ENCODE measurements at places on chromosomes 2 and 18. TPM values are rescaled to one million over a fixed set of nuclear protein-coding genes. Genes with fewer than 3 reads are reported as not detected.
A peak's percentile ranks its signal among the peaks of the same experiment; 100 is the strongest.

GRCh38 chr2:11129598-11130449 lies 25.4 kb upstream of the SLC66A3 start:
- DNase-seq: peak; percentile 27
- peak overlapping the region; percentile 39 for H3K4me3 ChIP-seq
- no peak overlapping the region for H3K27ac ChIP-seq
- peaks cover 11% of the 10 kb centered on the region for H3K4me1 ChIP-seq
- H3K36me3 ChIP-seq: no peaks in the 10 kb centered on the region
- no peaks in the 10 kb centered on the region for H3K27me3 ChIP-seq

- H3K27me3 ChIP-seq: no peaks in the 10 kb centered on the region
- no peak for DNase-seq
- H3K27ac ChIP-seq: peak overlapping the region; percentile 38
Measured at GRCh38 chr2:174762464-174762863, 1.8 kb downstream of the CHRNA1 start.

- no peak overlapping the region for H3K27ac ChIP-seq
- H3K4me3 ChIP-seq: no peak overlapping the region
- H3K36me3 ChIP-seq: no peaks in the 10 kb centered on the region
- H3K27me3 ChIP-seq: no peaks in the 10 kb centered on the region
- no peak for DNase-seq
Measured at GRCh38 chr2:207819021-207819797, 49.5 kb upstream of the FZD5 start.

DNA sequence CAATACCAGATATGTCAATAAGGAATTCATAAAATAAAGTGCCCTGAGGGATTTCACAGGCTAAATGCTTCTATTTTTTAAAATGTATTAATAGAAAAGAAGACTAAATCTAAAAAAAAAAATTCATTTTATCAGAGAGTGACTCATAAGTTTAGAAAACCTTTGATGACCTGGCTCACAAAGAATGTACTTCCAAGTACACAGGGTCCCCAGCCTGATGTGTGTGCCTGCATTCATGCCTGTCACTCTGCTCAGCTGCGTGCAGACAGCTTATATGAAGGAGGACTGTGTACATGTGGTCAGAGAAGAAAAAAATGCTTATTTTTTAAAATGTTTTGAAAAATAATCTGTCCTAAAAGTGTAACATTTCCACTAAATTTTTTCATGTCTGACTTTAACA lies 3.0 kb upstream of the CPS1 start:
- no peak overlapping the region for H3K4me3 ChIP-seq
- no peaks in the 10 kb centered on the region for H3K27me3 ChIP-seq
- no peaks in the 10 kb centered on the region for H3K36me3 ChIP-seq
- H3K27ac ChIP-seq: no peak overlapping the region
- peaks cover 3% of the 10 kb centered on the region for H3K4me1 ChIP-seq

DNA sequence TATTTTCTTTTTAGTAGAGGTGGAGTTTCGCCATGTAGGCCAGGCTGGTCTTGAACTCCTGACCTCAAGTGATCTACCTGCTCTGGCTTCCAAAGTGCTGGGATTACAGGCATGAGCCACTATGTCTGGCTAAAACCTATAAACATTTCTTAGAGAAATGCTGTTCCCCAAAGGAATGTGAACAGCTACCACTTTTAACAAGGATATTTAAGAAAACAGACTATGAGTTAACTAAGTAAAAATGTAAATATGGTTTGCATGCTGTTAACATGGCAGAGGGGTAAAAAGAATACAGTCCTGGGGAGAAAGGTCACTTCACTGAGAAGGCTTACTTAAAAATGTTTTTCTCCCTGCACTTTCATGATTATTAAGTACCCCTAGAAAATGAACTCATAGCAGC lies 57.1 kb downstream of the SLC16A14 start:
- no peak overlapping the region for H3K4me3 ChIP-seq
- H3K36me3 ChIP-seq: no peaks in the 10 kb centered on the region
- no peak overlapping the region for H3K27ac ChIP-seq
- peak; percentile 57 for DNase-seq
- no peaks in the 10 kb centered on the region for H3K27me3 ChIP-seq

GRCh38 chr18:6729247-6730091 lies at the start of gene ARHGAP28:
Gene ARHGAP28, plus strand, starts transcription at chr18:6729716. Its CDS starts 106 bp downstream, at chr18:6729822.
- H3K27me3 ChIP-seq: peaks cover 3% of the 10 kb centered on the region
- H3K4me1 ChIP-seq: peaks cover 3% of the 10 kb centered on the region
- peak within 1 kb of the TSS; percentile 28 for H3K27ac ChIP-seq
- DNase-seq: peak; percentile 96
- H3K36me3 ChIP-seq: no peaks in the 10 kb centered on the region
- peak within 1 kb of the TSS; percentile 67 for H3K4me3 ChIP-seq

DNA sequence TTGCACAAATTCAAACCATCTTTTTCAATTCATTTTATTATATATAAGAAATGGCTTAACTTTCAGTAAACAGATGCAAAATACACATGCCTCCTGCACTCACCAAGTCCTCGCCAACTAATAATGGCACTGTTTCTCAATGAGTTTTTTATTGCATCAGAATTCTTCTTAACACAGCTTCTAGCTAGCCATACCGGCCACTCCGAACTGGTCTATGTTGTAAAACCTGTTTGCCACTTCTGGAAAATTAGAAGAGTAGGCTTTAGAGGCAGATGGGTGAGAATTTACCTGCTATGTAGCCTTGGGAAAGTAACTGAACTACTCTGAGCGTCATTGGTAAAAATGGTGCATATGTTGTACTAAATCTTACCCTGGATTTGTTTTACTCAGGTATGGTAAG lies 100.6 kb upstream of the LHCGR start:
- H3K27me3 ChIP-seq: no peaks in the 10 kb centered on the region
- peaks cover 6% of the 10 kb centered on the region for H3K4me1 ChIP-seq
- no peak overlapping the region for H3K4me3 ChIP-seq
- no peaks in the 10 kb centered on the region for H3K36me3 ChIP-seq
- no peak for DNase-seq

DNA sequence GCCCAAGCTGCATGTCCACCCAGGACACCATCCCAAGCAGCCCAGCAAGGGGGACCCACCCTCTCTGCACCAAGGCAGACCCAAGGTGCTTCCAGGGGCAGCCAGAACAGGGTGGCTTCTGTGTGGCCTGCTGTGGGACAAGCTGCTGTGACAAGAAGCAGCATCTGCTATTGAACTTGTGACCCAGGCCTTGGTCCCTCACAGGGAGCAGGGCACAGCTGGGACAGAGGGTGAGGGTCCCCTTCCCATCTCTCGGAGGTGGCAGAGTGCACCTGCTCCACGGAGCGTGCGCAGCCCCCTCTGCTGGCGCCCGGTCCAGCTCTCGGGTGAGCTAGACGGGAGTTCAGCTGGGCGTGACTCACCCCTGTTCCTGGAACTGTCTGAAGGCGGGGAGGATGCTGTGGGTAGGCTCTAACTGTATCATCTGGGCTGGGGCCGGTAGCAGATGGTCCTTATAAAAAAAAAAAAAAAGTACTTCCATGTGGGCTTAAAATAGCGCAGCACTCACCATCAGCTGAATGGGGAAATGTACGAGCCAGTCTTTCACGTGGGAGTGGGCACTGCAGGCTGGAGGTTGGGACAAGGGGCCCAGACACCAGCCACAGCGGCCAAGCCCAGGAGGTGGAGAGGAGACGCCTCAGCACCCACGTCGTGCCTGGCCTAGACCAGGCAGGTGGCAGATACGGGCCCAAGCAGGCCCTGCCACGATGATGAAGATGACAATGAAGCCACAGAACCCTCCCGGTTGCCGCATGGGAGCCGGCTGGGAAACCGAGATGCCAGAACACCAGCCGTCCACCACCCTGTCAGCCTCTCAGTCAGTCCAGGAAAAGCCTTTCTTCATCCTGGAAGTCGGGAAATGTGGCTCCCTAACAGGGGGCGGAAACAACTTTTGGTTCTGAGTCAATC lies 136.8 kb upstream of the ID2 start:
- peaks cover 10% of the 10 kb centered on the region for H3K4me1 ChIP-seq
- no peaks in the 10 kb centered on the region for H3K36me3 ChIP-seq
- no peak overlapping the region for H3K4me3 ChIP-seq
- peak overlapping the region; percentile 60 for H3K27ac ChIP-seq
- peak; percentile 81 for DNase-seq

GRCh38 chr18:54981076-54981475 lies 21.8 kb upstream of the CCDC68 start:
- H3K27me3 ChIP-seq: no peaks in the 10 kb centered on the region
- no peak overlapping the region for H3K4me3 ChIP-seq
- H3K4me1 ChIP-seq: no peaks in the 10 kb centered on the region
- H3K27ac ChIP-seq: no peak overlapping the region

- H3K4me1 ChIP-seq: no peaks in the 10 kb centered on the region
- H3K27ac ChIP-seq: no peak overlapping the region
- no peak overlapping the region for H3K4me3 ChIP-seq
- DNase-seq: peak; percentile 66
- no peaks in the 10 kb centered on the region for H3K27me3 ChIP-seq
- no peaks in the 10 kb centered on the region for H3K36me3 ChIP-seq
Measured at GRCh38 chr18:36942264-36942663, 113.3 kb downstream of the KIAA1328 start.

DNA sequence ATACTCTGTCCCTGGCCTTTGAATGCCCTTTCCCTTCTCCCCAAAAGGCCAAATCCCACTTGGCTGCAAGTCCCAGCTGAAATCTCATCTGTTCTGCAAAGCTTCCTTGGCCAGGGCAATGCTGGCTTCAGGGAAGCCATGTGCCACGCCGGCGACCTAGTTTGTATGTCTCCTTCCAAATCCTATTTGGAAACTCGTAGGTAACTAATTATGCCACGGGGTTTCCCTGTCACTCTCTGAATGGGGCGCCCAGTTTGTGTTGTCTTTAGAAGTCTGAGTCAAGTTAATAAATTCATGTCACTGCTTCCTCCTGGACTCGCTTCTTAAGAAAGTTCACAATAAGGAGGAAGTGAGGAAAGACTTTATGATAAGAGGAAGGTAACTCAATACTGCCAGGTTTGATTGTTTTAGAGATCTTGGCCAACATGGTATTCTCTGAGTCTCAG lies 19.1 kb downstream of the FHL2 start:
- H3K4me3 ChIP-seq: no peak overlapping the region
- H3K4me1 ChIP-seq: peaks cover 43% of the 10 kb centered on the region
- H3K27me3 ChIP-seq: no peaks in the 10 kb centered on the region
- DNase-seq: no peak
- H3K27ac ChIP-seq: peak overlapping the region; percentile 52

MC2R gene
- polyA plus RNA-seq: not detected

CFAP65 gene
- polyA plus RNA-seq: not detected

GPR39 gene
- 1.00 TPM for polyA plus RNA-seq

ANKRD44 gene
- 9.7 TPM for polyA plus RNA-seq

IL1F10 gene
- polyA plus RNA-seq: not detected

PLGLB1 gene
- polyA plus RNA-seq: 0.41 TPM

KCNG2 gene
- 0.53 TPM for polyA plus RNA-seq

SRD5A2 gene
- not detected for polyA plus RNA-seq

COL6A3 gene
- polyA plus RNA-seq: 316 TPM

OR6B2 gene
- polyA plus RNA-seq: not detected

CRYGC gene
- not detected for polyA plus RNA-seq

TRABD2A gene
- polyA plus RNA-seq: 4.4 TPM

IL1R2 gene
- polyA plus RNA-seq: 0.51 TPM

All from fibroblast of lung (primary cell).